ENCODE measurements at places on chromosomes 3 and 15.

- DNase-seq = no peak
Observed at GRCh38 chr15:85693277-85693676, 101.4 kb downstream of the KLHL25 start.

GRCh38 chr15:57463360-57463759, 87.1 kb downstream of the CGNL1 start:
- DNase-seq = no peak

DNA sequence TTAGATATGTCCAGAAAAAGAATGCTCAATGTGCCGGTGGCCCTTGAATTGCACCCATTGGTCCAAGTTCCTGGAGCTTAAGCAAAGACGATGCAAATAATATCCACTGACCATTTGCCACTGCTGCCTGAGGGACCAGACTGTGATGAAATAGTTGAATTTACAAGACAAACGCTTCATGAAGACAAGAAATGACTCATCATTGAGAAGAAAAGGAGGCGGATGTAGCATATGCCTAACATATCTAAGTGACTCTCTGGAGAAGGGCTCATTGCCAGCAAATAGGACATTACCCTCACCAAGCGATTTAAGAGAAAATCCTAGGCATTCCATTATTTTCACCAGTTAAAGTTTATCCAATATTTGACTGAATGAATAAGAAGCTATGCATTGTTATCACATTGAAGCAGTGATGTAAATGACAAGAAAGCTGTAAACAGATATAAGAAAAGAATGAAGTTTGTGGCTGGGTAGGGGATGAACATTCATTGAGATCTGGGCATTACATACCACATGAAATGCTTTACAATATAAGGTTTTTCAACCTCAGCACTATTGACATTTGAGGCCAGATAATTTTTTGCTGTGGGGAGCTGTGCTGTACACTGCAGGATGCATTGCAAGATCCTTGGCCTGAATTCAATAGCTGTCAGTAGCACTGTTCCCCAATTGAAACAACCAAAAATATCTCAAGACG, 48.9 kb upstream of the CPNE4 start:
- no peak for DNase-seq

DNA sequence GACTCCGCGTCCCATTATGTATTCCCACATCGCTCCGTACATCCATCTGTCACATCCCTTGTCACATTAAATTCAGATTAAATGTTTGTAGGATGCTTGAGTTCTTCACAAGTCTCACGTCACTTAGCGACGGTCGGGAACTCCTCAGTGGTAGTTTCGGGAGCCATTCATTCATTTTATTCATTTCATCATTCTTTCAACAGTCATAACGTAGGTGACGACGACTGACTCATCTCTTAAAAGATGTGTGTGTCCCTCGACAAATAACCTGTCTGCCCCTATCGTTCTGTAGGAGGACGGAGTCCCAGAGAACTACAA, 272 bp upstream of the SRPRB start:
- no peak for DNase-seq

- DNase-seq = no peak
Observed at GRCh38 chr3:4907643-4908432, 71.4 kb upstream of the BHLHE40 start.

GRCh38 chr3:128152419-128153155, 694 bp upstream of the EEFSEC start:
- DNase-seq = no peak

- no peak for DNase-seq
Observed at GRCh38 chr3:179765396-179765795, 112.6 kb downstream of the USP13 start.

GRCh38 chr3:140219923-140220452, 285.0 kb downstream of the CLSTN2 start:
- DNase-seq = no peak

- DNase-seq = no peak
Observed at GRCh38 chr3:151483961-151484520, 23.2 kb upstream of the IGSF10 start.

GRCh38 chr3:634511-634910, 437.9 kb downstream of the CHL1 start:
- DNase-seq = no peak

GRCh38 chr3:120428924-120429323, 21.9 kb downstream of the FSTL1 start:
- no peak for DNase-seq

DNA sequence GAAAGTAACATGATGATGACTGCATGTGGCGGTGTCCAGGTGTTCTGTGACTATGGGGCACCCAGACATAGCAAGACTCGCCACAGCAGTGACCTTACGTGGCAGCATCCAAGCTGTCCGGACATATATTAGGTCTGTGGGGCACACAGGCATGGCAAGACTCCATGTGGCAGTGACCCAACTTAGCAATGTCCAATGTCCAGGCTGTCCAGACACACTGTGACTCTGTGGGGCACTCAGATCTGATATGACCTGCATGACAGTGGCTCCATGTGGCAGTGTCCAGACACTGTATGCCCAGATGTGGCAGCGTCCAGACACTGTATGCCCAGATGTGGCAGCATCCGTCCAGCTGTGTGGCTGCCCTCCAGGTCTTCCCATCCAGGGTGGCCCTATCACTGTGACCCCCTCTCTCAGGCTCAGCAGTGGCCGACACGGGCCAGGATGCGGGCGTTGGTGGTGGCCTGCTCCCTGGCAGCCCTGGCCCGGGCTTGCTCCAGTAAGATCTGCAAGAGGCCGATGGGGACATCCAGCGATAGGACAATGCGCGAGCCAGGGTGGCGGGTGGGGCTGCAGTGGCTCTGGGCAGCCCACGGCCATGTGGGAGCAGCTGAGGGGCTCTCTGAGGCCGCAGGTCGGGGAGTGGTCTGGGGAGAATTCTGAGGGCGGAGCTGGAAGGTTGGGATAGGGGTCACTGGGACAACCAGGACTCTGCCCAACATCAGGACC, 1.1 kb downstream of the UCN2 start:
- DNase-seq = no peak

DNA sequence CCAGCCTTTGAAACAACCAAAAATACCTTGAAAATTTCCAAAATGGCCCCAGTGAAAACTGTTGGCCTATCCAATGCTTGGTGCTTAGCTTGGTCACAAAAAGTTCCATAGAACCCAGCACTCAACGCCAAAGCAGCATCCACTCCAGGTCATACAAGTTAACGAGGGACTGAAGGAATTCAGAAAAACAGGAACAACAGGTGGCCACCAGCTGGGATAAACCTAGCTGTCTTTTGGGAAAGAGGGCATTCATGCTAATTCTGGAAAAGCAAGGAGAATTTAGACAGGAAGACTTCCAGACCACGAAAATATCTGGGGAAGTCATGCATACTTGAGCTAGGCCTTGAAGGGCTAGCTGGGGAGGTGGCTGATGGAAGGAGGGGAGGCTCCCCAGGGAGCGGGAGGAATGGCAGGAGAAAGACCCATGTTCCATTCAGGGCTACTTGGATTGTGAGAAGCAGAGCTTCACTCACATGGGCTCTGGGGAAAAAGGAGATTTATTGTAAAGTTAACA, 28.6 kb downstream of the COLQ start:
- DNase-seq = no peak

- no peak for DNase-seq
Observed at GRCh38 chr15:59835776-59836175, 146.7 kb upstream of the BNIP2 start.

- no peak for DNase-seq
Observed at GRCh38 chr15:70795311-70795665, 31.9 kb upstream of the UACA start.

DNA sequence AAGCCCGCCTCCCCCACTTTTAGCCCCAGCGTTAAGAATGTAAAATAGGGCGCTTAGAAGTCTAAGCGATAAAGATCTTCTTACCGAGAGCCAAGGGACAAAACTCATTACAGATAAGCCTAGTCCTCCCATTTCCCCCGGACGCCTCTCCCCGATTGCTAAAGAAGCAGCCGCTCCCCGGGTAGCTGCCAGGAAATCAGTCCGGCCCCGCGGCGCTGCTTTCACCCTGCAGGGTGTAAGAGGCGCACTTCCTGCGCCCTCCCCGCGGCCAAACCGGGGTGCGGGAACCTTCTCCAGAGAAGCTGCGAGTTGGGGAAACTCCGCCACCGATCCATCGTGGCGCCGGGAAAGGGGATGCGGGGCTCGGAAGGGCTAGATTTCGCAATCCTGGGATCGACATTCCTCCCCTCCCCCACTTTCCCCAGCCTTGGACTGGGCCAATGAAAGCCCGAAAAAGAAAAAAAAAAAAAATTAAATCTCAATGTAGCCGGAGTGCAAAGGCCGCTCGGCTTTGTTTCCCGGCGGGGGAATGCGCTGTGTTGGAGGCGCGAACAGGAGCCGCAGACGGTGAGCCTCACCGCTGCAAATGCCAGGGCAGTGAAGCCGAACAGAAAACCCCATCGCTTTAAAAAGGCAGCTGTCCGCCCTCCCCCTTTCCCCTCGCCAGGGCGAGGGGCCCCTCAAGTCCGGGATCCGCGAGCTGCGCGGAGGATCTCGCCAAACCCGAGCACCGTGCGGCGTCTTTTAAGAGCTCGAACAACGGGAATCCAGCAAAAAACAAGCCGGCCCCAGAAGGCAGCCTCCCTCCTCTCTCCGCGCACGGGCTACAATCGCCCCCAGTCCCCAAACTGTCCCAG, 626 bp upstream of the PTPRG start:
- peak; percentile 84 for DNase-seq

DNA sequence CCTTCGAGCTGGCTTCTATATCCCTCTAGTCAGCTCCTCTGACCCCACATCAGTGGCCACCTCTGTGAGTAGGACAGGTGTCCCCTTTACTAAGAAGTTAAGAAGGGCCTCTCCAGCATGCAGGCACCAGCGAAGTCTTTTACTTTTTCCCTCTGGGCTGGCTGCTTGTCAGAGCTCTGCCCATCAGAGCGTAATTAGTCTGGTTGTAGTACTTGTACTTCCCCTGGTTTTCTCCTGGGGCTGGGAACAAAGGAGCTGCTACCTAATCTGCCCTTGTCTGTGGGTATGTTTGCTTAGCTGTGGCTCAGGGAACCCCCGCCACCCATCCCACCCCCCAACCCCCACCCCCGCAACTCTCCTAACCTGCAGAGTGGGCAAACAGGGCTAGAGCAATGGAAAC, 27.4 kb upstream of the ALPK3 start:
- DNase-seq = no peak

DNA sequence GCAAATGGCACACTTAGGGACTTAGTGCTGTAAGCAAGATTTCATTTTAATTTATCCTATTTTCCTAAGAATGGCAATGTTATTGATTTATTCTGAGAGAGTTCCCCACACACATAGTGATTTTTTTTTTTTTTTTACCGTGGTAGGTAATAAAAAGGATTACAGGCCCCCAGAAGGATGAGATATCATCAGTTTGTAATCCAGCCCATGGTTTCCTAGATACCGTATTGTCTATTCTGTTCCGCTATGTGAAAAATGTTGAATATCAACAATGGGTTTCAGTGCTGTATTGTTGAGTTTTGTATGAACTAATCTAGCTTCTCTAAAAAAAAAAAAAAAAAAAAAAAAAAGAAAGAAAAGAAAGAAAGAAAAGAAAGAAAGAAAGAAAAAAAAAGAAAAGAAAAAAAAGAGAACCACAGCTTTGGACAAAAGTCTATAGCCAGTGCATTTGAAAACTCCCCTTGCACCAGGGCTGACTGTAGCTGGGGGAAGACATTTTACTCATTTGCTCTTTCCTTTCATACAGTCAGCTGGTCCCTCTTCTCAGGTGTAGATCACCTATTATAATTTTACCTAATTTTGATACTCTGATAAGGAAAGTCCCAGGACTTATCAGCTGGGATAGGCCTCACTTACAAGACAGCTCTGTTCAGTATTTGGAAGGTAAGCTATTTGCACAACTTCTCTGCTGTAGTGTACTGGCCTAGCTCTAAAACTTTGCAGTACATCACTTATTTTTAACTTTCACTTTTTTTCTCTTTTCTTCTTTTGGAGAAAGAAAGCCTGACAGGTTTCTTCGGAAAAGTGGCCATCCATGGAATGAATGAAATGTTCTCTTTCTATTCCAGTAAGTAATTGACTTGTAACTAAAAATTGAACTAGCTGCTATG, 101.4 kb upstream of the SOX2 start:
- DNase-seq = no peak

GRCh38 chr3:37957539-37957936, 33.0 kb upstream of the VILL start:
- no peak for DNase-seq

GRCh38 chr15:82168296-82168695, 94.2 kb downstream of the EFL1 start:
- no peak for DNase-seq

DNA sequence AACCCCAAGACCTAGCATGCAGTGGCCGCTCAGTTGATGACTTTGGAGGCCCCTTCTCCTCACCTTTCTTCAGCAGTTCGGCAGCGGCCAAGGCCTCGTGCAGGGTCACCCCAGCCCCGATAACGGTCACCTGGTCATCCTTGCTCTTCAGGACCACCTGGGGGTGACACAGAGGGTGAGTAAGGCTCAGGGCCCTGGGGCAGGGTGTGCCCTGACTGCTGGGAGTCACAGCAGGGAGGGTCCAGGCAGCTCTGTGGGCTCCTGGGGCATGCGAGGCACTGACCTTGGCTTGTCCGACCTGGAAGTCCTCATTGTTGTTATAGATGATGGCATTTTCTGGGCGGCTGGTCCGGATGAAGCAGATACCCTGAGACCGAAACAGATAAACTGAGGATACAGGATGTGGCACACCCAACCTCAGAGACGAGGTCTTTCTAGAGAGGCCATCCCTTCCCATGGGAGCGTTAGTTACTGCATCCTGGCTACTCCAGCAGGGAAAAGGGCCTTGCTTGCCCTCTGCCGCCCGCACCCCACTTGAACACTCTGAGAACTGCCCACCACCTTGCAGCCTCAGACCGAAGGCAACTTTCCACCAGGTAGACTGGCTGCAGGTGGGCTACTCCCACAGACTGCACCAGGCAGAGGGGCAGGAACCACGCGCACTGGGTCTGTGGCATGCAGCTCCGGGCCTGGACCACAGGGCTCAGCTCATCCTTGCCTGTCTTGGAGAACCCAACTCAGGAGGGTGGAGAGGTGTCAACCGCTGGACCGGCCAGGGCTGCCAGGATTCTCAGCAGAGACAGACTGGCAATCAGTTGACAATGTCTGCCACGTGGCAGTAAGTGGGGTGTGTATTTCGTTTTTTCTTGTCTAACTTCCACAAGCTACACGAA, 27.6 kb downstream of the TKT start:
- no peak for DNase-seq

GRCh38 chr3:156445117-156446090, 109.5 kb downstream of the SSR3 start:
- no peak for DNase-seq

DNA sequence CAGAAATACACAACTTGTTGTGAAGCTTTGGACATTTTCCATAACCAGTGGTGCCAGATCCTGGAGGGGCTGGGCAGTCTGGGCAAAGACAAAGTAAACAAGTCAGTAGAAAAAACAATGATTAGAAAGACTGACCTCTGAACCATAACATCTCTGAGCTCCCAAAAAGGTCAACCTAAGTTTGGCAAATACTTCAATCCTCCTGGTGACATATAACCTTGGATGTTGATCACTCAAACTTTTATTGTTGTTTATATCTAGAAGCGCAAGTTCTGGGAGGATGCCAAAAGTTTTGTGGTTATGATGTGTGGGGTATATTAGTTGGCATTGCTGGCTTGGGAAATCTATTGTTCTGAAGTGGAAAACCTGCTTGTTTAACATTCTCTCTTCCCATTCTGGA, 257.7 kb downstream of the DIPK2A start:
- no peak for DNase-seq

GRCh38 chr15:95182091-95182490, 950.7 kb downstream of the MCTP2 start:
- DNase-seq = no peak

- DNase-seq = no peak
Observed at GRCh38 chr3:82079335-82079890, 318.0 kb upstream of the GBE1 start.
